ENCODE measurements at places on chromosomes 11 and 22.
A peak's percentile ranks its signal among the peaks of the same experiment; 100 is the strongest.

DNA sequence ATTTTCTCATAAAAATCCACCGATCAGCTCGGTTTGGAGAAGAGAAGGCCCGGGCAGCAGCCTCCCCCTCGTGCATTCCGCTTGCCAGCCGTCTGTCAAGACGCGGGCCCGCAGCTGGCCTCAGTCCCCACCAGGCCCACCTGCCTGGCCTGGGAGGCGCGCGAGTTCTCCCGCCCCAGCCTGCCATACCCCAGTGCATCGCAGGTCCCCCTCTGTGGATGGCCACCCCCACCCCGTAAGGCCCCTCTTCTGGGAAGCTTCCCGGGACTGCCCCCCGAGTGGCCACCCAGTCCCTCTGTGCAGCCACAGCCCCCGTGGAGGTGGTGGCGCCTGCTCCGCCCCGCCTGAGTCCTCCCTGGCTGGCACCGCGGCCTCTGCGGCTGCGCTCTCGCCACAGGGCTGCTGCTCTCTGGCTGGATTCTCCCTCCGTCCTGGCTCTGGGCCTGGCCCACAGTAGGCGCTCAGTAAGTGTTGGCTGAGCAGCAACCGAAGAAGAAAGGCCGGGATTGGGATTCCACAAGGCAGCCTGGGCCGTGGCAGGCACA, 74.0 kb upstream of the TCF20 start:
- no peak for DNase-seq

DNA sequence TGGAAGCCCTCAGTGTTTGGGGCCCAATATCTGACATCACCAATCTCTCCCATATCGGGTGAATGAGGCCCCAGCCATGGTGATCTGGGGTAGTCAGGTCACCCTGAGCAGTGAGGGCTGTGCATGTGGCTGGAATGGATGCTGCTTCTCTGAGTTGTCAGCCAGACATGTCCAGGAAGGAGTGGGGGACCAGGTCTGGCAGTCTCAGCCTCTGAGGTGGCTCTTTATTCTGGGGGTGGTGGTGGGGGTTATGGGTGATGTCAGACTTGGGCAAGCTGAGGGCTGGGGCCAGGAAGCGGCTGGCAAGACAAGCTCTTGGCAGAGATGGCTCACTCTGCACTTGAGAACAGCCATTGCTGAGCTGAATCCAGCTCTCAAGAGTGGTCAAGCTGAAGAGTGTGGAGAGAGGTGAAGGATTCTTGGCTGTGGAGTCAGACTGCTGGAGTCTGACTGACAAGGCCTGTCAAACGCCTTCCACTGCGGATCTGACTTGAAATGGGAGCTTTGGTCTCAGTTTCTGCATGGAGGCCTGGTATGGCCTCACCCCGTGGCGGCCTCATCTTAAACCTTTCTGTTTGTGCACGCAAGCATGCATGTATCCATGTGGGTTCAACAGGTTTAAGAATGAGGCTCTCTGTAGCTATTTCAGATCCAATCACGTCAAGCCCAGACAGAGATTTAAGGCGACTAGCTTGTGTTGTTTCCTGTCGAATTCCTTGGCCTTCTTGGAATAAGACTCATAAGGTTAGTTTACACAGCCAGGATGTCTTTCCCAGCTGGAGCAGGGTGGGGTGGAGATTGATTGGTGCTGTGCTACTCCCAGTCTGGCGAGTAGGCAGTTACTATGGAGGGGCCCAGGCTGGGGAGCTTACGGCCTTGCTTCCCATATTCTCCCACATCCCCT, 83.9 kb upstream of the TIMP3 start:
- no peak for DNase-seq

- no peak for DNase-seq
Measured at GRCh38 chr11:73215191-73216134, 2.6 kb upstream of the P2RY2 start.

- DNase-seq, result no peak
Measured at GRCh38 chr11:33860926-33861325, 30.9 kb downstream of the LMO2 start.

GRCh38 chr11:11533057-11533456, 88.7 kb downstream of the GALNT18 start:
- no peak for DNase-seq

GRCh38 chr11:2444821-2445745, at the start of gene KCNQ1:
KCNQ1 (plus strand) TSS chr11:2445008; CDS start chr11:2445099, 91 bp downstream.
- peak; percentile 24 for DNase-seq

GRCh38 chr11:97764605-97765004, 1256.1 kb upstream of the CNTN5 start:
- no peak for DNase-seq

DNA sequence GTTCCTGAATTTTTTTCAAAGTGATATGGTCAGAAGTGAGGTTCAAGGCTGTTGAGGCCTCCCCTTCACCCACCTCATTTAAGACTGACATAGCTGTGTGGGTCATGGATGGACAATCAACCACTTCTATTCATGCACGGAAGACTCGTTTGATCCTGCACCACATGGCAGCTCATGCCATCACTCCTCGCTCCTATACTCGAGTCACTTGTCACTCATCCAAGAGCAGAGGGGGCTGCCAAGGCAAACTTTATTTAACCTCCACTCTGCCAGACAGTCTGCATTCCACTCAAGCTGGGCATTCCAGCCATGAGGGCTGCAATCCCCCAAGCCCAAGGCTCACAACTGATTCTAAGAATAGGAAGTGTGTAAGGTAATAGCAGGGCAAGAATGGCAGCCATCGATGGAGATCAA, 34.1 kb downstream of the SNX19 start:
- no peak for DNase-seq

- no peak for DNase-seq
Measured at GRCh38 chr11:111852103-111852502, 19.3 kb downstream of the ALG9 start.

- no peak for DNase-seq
Measured at GRCh38 chr22:39723463-39723862, 152.9 kb downstream of the CACNA1I start.

- DNase-seq, result no peak
Measured at GRCh38 chr11:117977029-117977428, 9.2 kb upstream of the IL10RA start.

- no peak for DNase-seq
Measured at GRCh38 chr11:120637131-120637530, 125.6 kb downstream of the GRIK4 start.

DNA sequence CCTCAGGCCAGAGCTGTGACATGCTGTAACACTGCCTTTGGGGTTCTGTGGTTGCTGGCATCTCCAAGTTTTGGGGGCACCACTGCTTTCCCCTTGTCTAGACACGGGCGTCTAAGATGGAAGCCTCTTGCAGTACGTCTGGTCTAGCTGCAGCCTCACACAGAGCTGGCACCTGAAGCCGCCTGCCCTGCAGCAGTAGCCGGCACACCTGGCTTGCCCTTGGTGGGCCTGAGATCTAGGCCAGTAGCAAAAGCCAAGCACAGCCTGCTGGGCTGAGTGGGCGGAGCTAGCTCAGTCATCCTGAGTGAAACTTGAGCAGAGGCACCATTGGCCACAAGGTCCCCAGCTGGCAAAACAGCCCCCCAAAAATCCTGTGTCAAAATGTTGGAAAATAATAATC, 154.2 kb downstream of the DLG2 start:
- DNase-seq, result no peak

DNA sequence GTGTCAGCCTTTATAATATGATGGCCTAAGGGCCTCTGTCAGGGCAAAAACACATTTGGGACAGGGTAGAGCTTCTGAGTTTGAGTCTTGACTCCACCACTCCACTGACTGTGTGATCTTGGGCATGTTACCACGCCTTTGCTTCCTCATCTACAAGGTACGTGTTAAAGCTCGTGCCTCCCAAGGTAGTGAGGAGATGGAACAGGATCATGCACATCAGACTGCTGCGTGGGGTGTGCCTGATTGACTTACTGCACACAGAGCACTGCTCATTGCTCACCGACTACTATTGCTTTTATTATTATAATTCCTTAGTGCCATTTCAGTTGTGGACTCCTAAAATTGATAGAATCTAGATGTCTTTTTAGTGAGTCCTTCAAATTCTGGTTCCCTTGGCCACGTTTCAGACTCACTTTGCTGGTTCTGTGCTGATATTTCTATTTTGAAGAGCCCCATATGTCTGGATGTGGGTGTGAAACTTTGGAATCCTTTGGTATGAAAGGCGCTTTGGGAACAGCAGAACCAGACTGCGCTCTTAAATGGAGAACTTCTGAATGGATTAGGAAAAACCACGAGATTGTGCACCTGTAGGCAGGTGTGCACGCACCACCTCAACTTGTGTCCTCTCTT, 44.1 kb upstream of the RAB1B start:
- no peak for DNase-seq

DNA sequence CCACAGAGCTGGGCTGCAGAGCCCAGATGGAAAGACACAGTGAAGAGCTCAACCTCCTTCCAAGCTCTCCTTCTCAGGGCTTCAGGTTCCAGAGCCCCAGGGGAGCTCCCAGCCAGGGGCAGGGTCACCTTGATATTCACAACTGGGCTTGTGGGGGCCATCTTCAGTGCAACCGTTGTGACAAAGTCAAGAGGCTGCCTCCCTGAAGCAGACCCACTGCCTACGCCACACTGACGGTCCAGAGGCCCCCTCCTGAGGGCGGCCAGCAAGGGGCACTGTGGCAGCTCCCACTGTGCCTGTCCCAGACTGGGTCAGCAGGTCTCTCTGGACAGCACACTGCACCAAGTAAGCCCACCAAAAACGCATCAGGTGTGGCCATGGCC, 84.1 kb downstream of the DGCR2 start:
- DNase-seq, result no peak

DNA sequence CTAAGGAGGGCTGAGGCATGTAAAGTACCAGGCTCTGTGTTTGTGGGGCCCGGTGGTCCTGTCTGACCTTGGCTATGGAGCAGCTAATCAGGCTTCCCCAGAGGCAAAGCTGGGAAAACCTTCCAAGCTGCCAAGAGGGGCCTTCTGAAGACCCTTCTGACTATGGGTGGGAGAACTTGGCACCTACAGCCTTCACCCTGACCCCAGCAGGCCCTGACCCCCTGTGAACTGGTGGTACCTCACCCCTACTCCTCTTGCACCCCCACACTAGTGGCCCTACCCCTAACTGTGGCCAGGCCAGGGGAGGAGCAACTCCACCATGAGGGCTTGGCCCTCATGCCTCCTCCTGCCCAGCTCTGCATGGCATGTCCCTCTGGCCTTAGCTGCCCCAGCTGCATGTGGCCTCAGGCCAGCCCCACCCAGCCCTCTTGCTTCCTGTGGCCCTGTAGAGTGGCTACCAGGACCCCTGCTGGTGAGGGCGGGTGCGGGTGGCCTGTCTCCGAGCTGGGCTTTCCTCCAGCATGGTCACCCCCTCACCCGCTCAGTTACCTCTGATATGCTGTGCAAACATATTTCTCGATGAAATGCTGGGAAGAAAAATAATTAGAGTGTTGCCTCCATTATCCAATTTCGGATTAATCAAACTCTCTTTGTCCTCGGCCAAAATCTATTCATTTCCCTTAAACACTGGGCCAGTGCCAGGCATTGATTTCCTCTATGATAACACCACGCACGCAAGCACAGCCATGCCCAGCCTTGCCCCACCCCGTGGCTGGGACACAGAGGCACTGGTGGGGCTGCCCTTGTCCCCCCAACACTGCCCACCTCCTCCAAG, 7.5 kb downstream of the GNAZ start:
- DNase-seq, result no peak

DNA sequence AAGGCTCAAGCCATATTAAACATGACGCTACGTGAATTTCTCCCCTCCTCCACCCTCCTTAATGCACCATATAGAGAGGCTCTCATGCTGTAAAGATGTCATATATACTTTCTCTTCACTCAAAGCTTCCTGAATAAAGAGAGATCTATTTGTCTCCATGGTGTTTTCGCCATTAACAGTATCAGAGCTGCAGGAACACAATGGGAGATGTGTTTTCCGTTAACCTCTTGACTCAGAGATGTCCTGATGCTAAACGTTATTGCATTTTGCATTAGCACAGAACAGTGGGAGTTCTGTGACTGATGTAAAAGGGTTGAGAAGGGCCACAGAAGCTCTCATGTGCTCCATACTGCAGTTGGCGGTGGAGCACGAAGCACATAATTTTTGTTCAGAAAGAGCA, 25.7 kb upstream of the BLID start:
- DNase-seq, result no peak

DNA sequence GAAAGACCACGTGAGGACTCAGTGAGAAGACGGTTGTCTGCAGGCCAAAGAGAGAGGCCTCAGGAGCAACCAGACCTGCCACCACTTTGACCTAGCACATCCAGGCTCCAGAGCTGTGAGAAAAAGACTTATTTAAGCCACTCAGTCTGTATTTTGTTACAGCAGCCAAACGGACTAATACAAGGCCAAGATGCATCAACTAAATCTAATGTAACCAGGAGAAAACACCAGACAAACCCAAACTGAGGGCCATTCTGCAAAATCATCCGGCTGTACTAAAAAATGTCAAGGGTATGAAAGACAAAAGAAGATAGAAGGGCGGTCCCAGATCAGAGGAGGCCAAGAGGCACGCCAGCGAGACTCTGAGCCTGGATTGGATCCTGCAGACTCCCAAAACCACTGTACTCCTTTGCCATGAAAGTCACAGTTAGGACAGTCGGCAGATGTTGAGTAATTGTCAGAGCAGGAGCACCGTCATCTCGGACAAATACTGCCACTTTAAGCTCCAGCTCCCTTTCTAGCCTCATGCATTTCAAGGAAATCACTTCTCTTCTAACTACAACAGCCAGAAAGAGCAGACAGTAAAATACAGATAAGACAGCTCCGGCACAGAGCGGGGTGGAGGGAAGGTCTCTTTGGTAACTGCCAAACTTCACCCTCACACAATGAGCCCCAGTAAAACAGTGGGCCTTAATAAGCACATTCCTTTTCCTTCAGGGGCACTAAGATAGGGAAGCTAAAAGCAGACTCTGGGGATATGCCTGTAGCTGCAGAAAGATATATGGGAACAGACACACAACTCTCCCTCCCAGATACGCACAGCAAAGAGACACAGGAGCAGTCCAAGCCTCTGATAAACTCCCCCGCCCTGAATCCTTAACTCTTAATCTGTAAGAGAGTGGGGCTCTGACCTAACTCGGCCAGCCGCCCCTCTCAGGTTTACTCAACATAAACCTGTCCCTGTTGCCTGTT, 3.5 kb upstream of the ZP1 start:
- DNase-seq, result no peak

DNA sequence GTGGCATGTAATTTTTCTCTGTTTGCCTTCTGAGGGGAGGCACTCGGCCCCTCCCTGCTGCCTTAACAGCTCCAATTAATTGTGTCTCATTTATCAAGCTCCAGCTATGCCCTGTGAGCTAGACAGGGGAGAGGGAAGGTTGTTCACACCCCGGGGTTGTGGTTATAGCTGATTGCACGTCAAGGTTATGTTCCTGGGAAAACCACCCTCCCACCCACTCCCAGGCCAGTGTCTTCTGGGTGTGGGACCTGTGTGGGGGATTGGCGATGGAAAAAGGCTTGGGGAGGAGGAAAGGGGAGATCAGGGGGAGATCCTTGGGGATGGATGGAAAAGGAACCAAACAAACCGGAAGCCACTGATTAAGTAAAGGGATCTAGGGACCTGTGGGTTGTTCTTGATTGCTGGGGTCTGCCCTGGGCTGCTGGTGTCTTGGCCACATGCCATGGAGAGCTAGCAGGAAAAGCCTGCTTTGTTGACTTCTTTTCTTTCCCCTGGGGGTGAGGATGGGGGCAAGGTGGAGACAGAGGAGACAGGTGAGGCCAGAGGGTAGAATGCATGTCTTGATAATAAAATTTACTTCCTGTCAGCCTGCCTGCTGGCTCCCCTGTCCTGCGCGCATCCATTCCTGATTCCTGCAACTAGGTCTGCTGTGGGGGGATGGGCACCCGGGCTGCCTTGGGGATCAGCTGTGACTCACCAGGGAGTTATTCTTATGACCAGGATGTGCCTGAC, 13.5 kb upstream of the SORL1-AS1 start:
- DNase-seq, result peak; percentile 93
